Hippocampal formation (tissue), 2 donors: ENCODE measurements at places on chromosomes 7 and 10.
A peak's percentile ranks its signal among the peaks of the same experiment; 100 is the strongest.

DNA sequence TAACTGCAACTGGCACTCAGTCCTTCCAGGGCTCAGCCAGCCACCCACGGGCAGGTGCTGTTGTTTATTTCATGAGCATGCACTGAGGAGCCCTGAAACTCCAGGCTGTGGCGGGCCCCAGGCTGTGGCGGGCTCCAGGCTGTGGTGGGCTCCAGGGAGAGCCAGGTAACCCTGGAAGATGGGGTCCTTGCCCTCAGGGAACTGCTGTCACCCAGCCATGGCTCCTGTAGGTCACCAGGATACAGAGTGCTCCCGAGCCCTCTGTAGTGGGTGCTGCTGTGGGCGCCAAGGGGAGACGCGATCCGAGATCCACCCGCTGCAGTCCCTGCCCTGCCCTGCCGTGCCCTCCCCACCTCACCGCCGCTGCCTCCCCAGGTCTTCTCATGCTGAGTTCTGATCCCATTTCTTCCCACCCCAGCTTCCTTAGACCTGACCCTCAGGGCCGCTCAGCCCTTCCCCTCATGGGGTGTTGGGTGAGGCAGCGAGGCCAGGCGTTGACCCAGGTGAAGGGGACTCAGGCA lies 29.6 kb downstream of the LRRC27 start:
- DNase-seq: no peak

GRCh38 chr7:99910976-99911375 lies 8.4 kb downstream of the TRIM4 start:
- no peak for DNase-seq

GRCh38 chr10:131269776-131270460 lies 41.6 kb downstream of the TCERG1L start:
- DNase-seq: no peak

GRCh38 chr10:63769367-63769766 lies 248.2 kb downstream of the REEP3 start:
- DNase-seq: no peak

- DNase-seq: no peak
Observed at GRCh38 chr7:100570954-100571828, 2.5 kb downstream of the SAP25 start.

DNA sequence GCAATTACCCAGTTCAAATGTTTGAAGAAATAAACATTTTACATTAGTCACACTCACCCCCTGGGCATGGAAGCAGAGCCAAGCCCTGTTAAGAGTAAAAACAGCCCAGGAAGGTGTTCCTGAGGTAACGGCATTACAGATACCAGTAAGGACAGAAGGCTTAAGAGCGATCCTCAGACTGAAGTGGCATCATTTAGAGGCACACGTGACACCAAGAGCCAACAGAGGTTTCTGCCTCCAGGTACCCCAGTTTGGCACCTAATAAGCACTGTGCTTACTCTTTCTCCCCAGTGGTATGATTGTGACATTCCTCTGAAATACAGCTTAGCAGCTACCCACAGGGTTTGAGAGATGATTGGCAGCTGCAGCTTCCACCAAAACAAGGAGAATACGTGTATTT lies 17.2 kb downstream of the MMS19 start:
- no peak for DNase-seq

DNA sequence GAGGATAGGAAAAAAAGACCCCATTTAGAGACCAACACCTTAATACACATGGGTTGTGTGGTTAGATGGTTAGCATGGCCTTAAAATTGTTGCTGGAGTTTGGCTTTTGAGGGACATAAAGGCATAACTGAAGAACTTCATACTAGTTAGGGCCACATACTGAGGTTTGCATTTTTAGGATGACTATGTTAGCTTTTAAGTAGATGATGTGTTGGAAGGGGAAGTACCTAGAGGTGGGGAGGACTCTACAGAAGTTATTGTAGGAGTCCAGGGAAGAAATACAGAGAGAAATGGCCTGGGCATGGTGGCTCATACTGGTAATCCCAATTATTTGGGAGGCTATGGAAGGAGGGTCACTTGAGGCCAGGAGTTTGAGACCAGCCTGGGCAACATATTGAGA lies 40.5 kb downstream of the ENTPD1 start:
- DNase-seq: no peak

DNA sequence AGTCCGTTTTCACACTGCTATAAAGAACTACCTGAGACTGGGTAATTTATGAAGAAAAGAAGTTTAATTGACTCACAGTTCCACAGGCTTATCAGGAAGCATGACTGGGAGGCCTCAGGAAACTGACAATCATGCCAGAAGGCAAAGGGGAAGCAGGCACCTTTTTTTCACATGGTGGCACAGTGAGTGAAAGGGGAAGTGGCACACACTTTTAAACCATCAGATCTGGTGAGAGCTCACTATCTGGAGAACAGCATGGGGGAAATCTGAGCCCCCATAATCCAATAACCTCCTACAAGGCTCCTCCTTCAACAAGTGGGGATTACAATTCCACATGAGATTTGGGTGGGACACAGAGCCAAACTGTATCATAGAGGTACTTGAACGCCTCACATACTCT lies 30.0 kb downstream of the AGR3 start:
- no peak for DNase-seq

DNA sequence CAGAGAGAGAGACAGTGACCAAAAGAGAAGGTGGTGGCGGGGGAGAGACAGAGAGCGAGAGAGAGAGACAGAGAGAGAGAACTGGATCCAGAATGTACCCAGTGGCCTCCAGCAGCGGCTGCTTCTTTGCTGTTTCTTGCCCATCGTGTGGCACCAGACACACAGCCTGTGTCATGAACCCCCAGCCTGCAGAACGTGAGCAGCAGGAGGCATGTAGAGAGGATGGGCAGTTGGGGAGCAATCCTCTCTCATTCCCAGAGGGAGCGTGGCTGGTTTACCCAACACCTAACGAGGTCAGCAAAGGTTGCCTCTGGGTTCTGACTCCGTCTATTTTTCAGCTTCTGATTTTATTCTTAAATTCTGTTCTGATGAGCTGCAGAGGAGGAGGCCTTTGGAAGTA lies 168.1 kb downstream of the ADARB2 start:
- no peak for DNase-seq

GRCh38 chr7:122626785-122627184 lies 72.1 kb downstream of the RNF133 start:
- no peak for DNase-seq

GRCh38 chr7:82413237-82413636 lies 30.3 kb downstream of the CACNA2D1 start:
- DNase-seq: no peak

- DNase-seq: peak; percentile 43
Observed at GRCh38 chr10:72079356-72079755, 9.0 kb downstream of the SPOCK2 start.

GRCh38 chr10:88157981-88158465 lies 294.6 kb downstream of the PTEN start:
- no peak for DNase-seq

- DNase-seq: no peak
Observed at GRCh38 chr7:83819911-83820310, 171.0 kb upstream of the SEMA3E start.

GRCh38 chr10:124001391-124002148 lies 91.8 kb downstream of the CHST15 start:
- DNase-seq: no peak

GRCh38 chr10:113557424-113557862 lies 4.6 kb downstream of the HABP2 start:
- no peak for DNase-seq

DNA sequence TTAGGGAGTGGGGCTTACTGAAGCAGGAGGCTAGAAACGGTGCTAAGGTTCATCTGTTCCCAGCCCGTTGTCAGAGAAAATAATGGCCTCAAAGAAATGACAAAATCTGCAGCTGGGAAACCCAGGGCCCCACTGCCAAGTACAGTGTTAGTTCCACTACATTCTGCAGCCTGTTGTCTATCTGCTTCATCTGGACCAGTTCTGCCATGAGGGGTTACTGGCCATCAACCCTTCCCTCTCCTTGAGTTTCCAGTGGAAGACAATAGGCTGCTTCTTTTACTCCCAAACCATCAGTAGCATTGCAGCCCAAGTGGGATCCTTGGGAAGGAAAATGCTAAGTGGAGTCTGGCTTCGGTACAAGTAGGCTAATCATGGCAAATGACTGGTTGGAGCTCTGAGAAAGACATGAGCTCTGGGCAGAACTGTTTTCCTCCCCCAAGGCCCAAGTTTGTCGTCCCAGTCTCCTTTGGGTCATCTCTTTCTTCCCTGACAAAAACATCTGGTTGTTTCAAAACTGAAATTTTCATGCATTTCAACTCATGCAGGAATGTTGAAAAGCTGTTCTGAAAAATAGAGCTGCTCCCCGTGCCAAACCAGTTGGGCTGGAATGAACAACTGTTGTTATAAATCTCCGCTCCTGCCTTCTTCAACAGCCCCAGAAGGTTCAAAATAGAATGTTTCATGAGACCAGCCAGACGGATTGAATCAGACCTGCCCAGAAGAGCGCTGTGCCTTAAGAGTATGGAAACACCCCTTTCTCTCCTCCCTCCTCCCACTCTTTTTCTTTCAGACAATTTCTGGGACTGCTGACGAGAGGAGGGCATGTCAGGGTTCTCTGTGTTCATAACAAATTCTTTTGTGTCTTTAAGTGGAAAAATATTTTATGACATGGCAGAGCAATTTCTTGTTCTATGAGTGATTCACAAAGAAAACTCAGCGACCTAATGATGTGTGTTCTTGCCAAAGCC lies 116.6 kb downstream of the RAB18 start:
- no peak for DNase-seq

GRCh38 chr7:78130446-78131215 lies 332.1 kb downstream of the PHTF2 start:
- DNase-seq: no peak

DNA sequence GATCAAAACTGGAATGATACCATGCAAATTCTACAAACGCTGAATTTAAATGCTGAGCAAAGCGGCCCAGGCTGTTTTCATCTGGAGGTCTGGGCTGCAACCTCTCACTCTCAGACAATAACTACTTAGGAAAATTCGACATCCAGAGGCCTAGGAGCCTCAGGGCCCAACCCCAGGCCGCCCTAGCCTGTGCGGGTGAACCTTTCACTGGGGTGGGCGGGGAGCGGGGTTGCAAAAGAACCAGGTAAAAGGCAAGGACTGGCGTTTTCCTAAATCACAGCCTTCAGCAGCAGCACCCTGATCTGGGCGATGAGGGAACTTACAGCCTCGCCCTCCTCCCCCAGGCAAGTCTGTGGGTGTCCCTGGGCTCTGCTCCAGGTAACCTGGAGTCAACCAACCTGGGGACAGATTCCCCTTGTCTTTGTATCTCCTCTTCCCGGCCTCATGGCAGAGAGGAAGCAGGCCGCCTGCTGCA lies 33.4 kb downstream of the CALML5 start:
- DNase-seq: no peak

- DNase-seq: no peak
Observed at GRCh38 chr10:104540181-104540580, 100.9 kb upstream of the SORCS3 start.

- DNase-seq: no peak
Observed at GRCh38 chr7:18401757-18402156, 93.8 kb upstream of the HDAC9 start.

GRCh38 chr7:103718482-103719061 lies 270.9 kb downstream of the RELN start:
- DNase-seq: no peak
